Activated naive CD8-positive, alpha-beta T cell treated with anti-CD3 and anti-CD28 coated beads for 36 hours (primary cell): ENCODE measurements at places on chromosomes 4 and X.
A peak's percentile ranks its signal among the peaks of the same experiment; 100 is the strongest.

GRCh38 chr4:13539619-13540445 lies 4.5 kb downstream of the NKX3-2 start:
- peaks cover 10% of the 10 kb centered on the region for H3K36me3 ChIP-seq
- no peak overlapping the region for H3K27ac ChIP-seq
- no peak for DNase-seq
- peaks cover 33% of the 10 kb centered on the region for H3K4me1 ChIP-seq

GRCh38 chr4:123398853-123399626 lies 2.4 kb downstream of the SPRY1 start:
- H3K4me1 ChIP-seq = peaks cover 31% of the 10 kb centered on the region
- peak; percentile 80 for DNase-seq
- H3K27ac ChIP-seq = peak overlapping the region; percentile 98

DNA sequence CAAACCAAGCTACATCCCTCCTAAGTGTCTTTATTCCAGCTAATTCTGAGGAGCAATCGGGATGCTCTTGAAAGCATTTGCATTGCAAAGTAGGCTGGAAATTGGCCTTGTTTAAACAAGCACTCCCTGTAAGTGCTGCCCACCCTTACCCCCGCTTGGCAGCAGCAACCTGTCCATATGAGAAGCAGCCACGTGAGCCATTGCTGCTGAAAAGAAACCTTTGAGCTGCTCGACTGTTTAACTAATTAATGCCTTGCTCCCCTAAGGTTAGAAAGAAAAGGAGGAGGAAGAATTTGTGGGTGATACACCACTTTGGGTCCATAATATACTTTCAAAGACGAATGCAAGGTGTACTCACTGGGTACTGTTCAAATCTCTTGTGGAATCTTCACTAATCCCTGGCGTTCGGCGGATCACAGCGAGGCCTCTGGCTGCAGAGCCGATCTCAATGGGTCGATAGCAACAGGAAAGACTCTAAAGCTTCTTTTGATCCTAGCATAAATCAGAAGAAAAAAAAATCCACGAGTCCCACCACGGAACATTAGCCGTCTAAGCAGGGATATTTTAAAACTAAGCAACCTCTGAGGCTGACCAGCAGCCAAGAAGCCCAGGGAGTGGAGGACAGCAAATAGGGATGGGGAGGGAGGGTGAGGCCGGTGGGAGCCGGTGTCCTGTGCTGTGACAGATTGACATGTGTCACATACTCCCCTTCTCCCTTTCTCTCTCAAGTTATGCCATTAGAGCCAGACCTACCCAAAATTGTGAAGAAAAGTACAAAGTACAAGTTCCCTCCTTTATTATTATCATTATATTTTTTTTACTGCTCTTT lies 37.2 kb upstream of the MGST2 start:
- H3K4me3 ChIP-seq = no peak overlapping the region
- no peak overlapping the region for H3K27ac ChIP-seq
- peaks cover 11% of the 10 kb centered on the region for H3K27me3 ChIP-seq
- DNase-seq = no peak
- no peaks in the 10 kb centered on the region for H3K4me1 ChIP-seq

- no peak for DNase-seq
- H3K27ac ChIP-seq = no peak overlapping the region
- no peaks in the 10 kb centered on the region for H3K4me1 ChIP-seq
- H3K27me3 ChIP-seq = no peaks in the 10 kb centered on the region
- H3K36me3 ChIP-seq = no peaks in the 10 kb centered on the region
Observed at GRCh38 chr4:180530787-180531186, 1712.4 kb upstream of the TENM3 start.

GRCh38 chr4:110915301-110915700 lies 292.4 kb upstream of the PITX2 start:
- no peak overlapping the region for H3K27ac ChIP-seq
- H3K36me3 ChIP-seq = no peaks in the 10 kb centered on the region
- no peaks in the 10 kb centered on the region for H3K4me1 ChIP-seq
- no peak overlapping the region for H3K4me3 ChIP-seq
- H3K27me3 ChIP-seq = no peaks in the 10 kb centered on the region

GRCh38 chr4:99483636-99484035 lies 27.2 kb upstream of the C4orf17 start:
- DNase-seq = no peak
- peaks cover 3% of the 10 kb centered on the region for H3K36me3 ChIP-seq
- peaks cover 4% of the 10 kb centered on the region for H3K27me3 ChIP-seq
- no peak overlapping the region for H3K27ac ChIP-seq

DNA sequence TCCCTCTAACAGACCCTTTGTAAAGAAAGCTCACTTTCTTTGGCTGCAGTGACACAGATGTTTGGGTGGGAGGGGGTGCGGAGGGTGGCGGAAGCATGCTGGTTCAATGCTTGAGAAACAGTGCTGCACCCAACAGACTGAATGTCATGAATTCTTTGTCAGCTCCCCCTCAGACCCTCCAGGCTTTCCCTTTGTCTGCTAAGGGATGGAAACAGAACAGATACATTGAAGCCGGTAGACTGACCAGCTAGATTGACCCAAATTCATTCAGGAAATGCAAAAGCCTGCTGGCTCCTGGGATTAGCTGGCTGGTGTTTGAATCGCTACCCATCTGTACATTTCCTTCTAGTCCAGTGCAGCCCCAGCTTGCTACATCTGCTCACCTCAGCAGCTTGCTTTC lies 90.8 kb upstream of the PAK3 start:
- DNase-seq = no peak
- H3K27me3 ChIP-seq = no peaks in the 10 kb centered on the region
- H3K4me1 ChIP-seq = no peaks in the 10 kb centered on the region
- H3K4me3 ChIP-seq = no peak overlapping the region

GRCh38 chrX:123626962-123627361 lies 105.9 kb downstream of the THOC2 start:
- peak overlapping the region; percentile 32 for H3K27ac ChIP-seq
- no peak for DNase-seq
- H3K36me3 ChIP-seq = peaks cover 11% of the 10 kb centered on the region
- peaks cover 9% of the 10 kb centered on the region for H3K4me1 ChIP-seq
- H3K27me3 ChIP-seq = no peaks in the 10 kb centered on the region
- H3K4me3 ChIP-seq = no peak overlapping the region

DNA sequence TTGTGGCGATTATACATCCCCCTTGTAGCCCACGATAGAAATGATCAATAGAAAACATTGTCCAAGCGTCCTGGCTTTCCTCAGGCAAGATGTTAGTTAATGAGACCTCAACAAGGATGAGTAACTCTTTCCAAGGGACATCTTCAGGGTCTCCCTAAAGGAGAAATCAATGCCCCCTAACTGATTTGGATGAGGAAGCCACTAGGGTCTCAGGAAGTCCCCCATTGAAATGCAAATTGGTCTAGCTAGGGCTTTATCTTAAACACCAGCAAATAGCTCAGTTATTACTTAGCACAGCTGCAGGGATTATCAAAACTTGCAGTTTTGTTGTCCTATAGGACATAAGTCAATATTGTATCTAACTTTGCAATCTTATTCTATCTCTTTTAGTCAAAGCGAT lies 721.5 kb downstream of the IL1RAPL1 start:
- H3K27me3 ChIP-seq = no peaks in the 10 kb centered on the region
- no peak for DNase-seq
- H3K4me3 ChIP-seq = no peak overlapping the region
- H3K27ac ChIP-seq = no peak overlapping the region
- no peaks in the 10 kb centered on the region for H3K36me3 ChIP-seq
- no peaks in the 10 kb centered on the region for H3K4me1 ChIP-seq

- no peaks in the 10 kb centered on the region for H3K36me3 ChIP-seq
- peaks cover 3% of the 10 kb centered on the region for H3K27me3 ChIP-seq
- no peak overlapping the region for H3K27ac ChIP-seq
- H3K4me1 ChIP-seq = no peaks in the 10 kb centered on the region
- no peak overlapping the region for H3K4me3 ChIP-seq
Observed at GRCh38 chrX:73268463-73268862, 53.8 kb upstream of the NAP1L2 start.

GRCh38 chrX:100600340-100600739 lies 15.6 kb downstream of the TNMD start:
- H3K27me3 ChIP-seq = peaks cover 8% of the 10 kb centered on the region
- no peaks in the 10 kb centered on the region for H3K36me3 ChIP-seq
- DNase-seq = no peak
- no peak overlapping the region for H3K27ac ChIP-seq
- peaks cover 3% of the 10 kb centered on the region for H3K4me1 ChIP-seq

GRCh38 chr4:52568351-52568750 lies 90.8 kb downstream of the USP46 start:
- peaks cover 10% of the 10 kb centered on the region for H3K27me3 ChIP-seq
- H3K36me3 ChIP-seq = no peaks in the 10 kb centered on the region
- H3K4me3 ChIP-seq = no peak overlapping the region

DNA sequence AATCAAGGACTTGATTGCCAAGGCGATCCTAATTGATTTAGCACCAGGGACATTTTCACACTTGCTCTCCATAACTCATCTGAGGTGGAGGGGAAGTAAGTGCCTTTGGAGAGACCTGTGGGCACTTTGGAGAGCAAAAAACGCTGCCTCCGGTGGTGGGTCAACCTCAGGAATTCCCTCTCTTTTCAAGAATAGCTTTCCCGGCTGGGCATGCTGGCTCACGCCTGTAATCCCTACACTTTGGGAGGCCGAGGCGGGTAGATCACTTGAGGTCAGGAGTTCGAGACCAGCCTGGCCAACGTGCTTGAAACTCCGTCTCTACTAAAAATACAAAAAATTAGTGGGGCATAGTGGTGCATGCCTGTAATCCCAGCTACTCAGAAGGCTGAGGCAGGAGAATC lies 49.2 kb downstream of the PRPS1 start:
- DNase-seq = no peak
- H3K27me3 ChIP-seq = no peaks in the 10 kb centered on the region
- peaks cover 4% of the 10 kb centered on the region for H3K36me3 ChIP-seq
- H3K4me1 ChIP-seq = peaks cover 46% of the 10 kb centered on the region

DNA sequence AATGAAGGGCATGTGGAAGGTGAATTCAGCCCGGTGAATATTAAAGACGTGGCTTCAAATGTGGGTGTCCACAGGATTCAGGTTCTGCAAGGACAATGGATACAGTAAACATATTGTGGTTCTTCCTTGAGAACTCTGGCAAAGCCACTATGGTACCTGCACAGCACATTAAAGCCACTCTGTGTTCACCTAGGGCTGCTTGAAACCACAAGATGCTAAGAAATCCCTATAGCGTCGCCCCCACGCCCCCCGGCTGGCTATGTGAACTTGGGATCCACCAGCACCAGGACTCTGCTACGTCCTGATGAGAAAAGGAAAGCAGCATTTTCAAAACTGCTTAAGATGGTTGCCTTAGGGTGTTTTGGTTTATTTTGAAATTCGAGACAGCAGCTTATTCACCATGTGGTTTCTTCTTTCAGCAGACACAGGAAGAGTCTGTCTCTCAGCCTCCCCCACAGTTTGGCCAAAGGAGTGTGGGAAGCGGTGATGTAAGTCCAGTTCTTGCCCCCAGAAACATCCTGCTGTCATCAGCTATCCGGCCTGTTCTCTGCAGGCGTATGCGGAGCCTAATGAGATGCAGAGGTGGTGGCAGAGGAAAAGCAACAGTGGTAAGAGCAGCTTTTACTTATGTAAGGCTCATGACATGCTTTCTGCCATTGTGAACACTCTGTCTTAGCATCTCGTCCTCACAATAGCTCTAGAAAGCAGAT lies 111.5 kb downstream of the AFAP1 start:
- peaks cover 26% of the 10 kb centered on the region for H3K4me1 ChIP-seq
- no peak overlapping the region for H3K4me3 ChIP-seq
- DNase-seq = peak; percentile 22
- no peaks in the 10 kb centered on the region for H3K27me3 ChIP-seq
- peak overlapping the region; percentile 86 for H3K27ac ChIP-seq

GRCh38 chr4:16890651-16891050 lies 7.8 kb downstream of the LDB2 start:
- H3K27ac ChIP-seq = no peak overlapping the region
- H3K4me1 ChIP-seq = peaks cover 42% of the 10 kb centered on the region
- H3K36me3 ChIP-seq = no peaks in the 10 kb centered on the region
- H3K4me3 ChIP-seq = no peak overlapping the region

GRCh38 chr4:142201041-142201440 lies 564.7 kb downstream of the IL15 start:
- no peak for DNase-seq
- peaks cover 1% of the 10 kb centered on the region for H3K4me1 ChIP-seq
- no peak overlapping the region for H3K4me3 ChIP-seq
- H3K36me3 ChIP-seq = peaks cover 10% of the 10 kb centered on the region
- no peak overlapping the region for H3K27ac ChIP-seq

DNA sequence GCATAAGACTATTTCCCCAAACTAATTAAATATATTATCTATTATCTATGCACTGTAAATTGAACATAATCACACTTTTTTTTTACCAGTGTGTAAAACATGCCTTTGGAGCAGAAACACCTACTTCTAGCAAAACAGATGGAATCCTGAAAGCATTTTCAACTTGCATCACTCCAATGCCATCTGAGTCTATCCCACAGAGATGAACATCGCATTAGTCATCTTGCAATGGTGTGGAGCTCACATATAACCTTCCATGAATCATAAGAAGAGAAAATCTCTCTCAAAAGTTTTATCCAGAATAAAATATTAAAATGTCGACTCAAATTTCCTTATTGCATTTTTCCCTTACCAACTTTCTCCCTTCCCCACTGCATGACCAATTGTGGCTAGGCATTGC lies 406.7 kb upstream of the ACTRT1 start:
- no peak for DNase-seq
- no peak overlapping the region for H3K4me3 ChIP-seq
- no peaks in the 10 kb centered on the region for H3K4me1 ChIP-seq
- H3K27ac ChIP-seq = no peak overlapping the region
- H3K36me3 ChIP-seq = no peaks in the 10 kb centered on the region
- H3K27me3 ChIP-seq = no peaks in the 10 kb centered on the region

- H3K36me3 ChIP-seq = peaks cover 29% of the 10 kb centered on the region
- no peaks in the 10 kb centered on the region for H3K27me3 ChIP-seq
- no peak overlapping the region for H3K4me3 ChIP-seq
- DNase-seq = no peak
Observed at GRCh38 chr4:109547394-109547793, 12.7 kb upstream of the MCUB start.

- H3K36me3 ChIP-seq = no peaks in the 10 kb centered on the region
- H3K4me3 ChIP-seq = no peak overlapping the region
- H3K27me3 ChIP-seq = no peaks in the 10 kb centered on the region
- DNase-seq = no peak
- H3K4me1 ChIP-seq = no peaks in the 10 kb centered on the region
Observed at GRCh38 chrX:67718926-67719325, 175.1 kb downstream of the AR start.

DNA sequence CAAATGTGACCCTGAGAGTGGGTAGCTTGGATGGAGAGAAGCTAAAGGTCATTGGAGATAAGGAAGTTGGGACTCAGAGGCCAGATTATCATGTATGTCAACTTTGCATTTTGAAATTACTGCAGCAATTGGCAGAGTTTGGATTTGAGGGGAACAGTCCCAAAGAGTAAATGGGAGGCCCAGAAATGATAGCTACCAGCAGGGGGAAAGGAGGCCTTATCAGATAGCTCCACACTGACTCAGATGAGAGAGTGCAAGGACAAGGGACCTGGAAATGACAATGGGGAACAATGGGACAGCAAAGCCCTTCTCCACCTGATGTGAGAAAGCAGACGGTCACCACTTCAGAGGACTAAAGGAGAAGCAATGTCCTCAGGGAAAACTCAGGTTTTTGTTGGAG lies 201.5 kb upstream of the JADE1 start:
- H3K4me1 ChIP-seq = no peaks in the 10 kb centered on the region
- no peak overlapping the region for H3K4me3 ChIP-seq
- H3K27me3 ChIP-seq = peaks cover 8% of the 10 kb centered on the region
- no peaks in the 10 kb centered on the region for H3K36me3 ChIP-seq
